ENCODE measurements at places on chromosomes 4 and X.

DNA sequence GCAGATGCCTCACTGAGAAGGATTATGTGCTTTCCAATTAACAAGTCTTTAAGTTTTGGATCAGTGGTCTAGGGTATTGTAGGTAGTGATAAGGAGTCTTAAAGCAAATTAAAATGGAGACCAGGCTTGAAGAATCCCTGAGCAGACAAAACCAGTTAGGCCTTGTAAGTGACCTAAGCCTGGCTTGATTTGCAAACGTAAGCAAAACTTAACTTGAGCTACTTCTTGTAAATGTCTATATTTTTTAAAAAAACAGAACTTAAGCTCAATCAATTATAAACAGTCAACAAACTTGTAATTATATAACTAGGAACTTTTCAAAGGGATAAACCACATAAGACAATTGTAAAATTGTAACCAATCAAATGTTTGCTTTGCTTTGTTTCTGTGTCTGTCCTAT is 72.7 kb upstream of the NALF2 start:
- no peak for DNase-seq

- DNase-seq, result no peak
Measured at GRCh38 chr4:40722576-40723161, 27.1 kb upstream of the NSUN7 start.

GRCh38 chr4:26952891-26953290 is 92.2 kb downstream of the STIM2 start:
- no peak for DNase-seq

DNA sequence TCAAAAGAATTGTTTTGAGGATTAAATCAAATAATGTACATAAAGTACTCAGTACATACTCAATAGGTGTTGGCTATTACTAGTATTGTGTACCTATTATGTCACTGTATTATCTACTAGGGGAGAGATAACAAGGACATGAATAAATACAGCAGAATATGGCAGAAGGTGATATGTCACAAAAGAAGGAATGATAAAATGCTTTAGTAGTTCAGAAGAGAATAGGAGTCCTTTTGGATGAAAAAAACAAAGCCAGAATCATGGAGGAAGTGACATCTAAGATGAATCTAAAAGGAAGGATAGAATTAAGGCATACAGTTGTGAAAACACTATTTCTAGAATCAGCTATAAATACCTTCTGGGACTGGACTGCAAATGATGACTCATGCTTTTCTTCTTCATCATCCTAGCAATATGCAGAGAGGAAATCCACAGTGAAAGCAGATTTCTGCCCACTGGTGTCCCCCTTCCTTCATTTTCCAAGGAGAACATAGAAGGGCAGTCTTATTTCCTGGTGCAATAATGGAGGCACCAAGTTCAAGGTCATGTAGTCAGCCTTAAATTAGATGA is 98.7 kb downstream of the GLUD2 start:
- no peak for DNase-seq

DNA sequence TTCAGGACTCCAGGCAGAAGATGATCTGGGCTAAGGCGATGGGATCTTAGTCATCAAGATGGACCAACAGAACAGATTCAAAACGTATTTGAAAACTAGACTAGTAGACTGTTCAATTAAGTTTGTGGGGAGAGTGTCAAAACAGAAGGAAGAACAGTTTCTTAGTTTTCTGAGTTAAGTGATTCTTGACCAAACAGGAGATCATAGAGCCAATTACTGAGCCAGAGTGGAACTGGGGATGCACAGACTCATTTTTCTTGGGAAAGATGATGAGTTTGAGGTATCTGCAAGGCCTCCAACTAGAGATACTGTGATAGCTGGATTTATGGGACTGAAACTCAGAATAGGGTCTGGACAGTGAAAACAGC is 119.5 kb downstream of the REELD1 start:
- no peak for DNase-seq

- DNase-seq, result no peak
Measured at GRCh38 chr4:182093431-182093831, 149.8 kb upstream of the TENM3 start.

- no peak for DNase-seq
Measured at GRCh38 chr4:39808231-39808749, 110.4 kb downstream of the UBE2K start.

DNA sequence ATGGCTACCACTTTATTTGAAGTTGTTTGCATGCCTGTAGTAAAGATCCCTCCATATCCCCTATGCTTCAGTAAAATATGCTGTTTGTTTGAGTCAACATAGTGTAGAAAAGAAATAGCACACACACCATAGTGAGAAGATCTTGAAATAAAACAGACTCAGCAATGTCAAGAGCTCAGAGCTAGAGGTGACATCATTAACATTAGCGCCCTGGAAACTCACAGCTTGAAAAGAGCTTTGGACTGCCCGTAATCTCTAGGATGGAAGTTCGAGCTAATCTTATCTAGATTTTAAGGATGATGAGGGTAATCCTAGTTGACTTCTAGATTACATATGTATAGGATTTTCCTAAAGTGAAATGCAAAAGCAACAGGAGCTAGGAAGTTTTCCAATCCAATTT is 275.6 kb downstream of the SMARCA1 start:
- no peak for DNase-seq

DNA sequence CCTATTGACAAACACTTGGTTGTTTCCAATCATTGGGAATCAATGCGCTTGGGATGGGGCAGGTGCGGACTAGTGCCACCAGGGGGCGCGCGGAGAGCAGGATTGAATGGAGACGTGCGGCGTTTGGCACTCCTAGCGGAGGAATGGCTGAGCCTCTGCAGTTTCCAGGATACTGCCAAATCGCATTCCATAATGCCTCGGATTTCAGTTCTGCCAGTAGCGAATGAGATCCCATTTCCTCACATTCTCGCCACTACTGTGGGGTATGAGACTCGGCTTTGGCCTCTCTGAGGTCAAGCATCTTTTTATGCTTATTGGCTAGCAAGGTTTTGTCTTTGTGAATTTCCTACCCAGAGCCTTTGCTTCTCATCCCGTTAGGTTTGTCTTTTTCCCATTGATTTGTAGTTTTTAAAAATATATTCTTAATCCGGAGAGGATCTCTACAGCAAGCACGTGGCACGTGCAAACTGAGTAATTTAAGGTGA is 28.7 kb downstream of the CLDN34 start:
- peak; percentile 69 for DNase-seq

DNA sequence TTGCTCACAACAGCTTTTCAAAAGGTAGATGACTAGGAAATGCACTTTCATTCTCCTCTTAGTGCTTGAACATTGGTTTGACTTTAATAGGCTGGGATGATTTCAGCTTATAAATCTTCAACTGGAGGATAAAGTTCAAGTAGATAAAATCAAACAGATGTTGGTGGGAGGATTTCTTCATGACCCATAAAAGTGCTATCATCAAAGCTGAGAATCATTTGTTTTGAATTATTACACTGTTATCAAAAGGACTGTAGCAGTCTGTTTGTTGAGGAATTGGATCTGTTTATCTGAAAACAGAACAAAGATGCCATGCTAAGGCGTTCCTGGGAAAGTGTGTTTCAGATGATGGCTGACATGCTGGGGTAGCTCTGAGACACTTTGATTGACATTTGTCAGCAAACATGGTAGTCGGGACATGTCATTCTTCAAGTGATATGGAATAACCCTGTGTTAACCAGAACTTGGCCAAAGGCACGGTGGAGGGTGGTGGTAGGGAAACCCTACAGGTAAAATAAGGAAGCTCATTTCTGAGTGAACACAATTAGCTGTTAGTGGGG is 304.0 kb upstream of the PITX2 start:
- DNase-seq, result no peak

DNA sequence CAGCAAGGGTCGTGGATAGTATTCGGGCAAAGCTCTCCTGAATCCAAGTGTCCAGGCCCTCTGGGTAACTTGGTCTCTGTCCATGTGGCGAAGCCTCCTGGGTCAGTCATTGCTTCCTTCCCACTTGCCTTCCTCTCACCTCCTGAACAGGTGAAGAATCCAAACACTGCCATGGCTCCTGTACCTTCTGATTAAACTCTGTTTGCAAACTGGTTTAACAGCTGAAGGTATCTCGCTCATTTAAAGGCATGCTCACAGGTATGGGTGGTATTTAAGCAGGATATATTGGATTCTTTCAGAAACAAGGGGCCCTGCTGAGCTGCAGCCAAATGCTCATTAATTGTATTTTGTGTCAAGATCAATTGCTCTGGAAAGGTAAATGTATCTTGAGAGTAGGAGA is 28.2 kb downstream of the FHDC1 start:
- DNase-seq, result no peak

- DNase-seq, result no peak
Measured at GRCh38 chr4:140109292-140109691, 44.7 kb downstream of the MAML3 start.

DNA sequence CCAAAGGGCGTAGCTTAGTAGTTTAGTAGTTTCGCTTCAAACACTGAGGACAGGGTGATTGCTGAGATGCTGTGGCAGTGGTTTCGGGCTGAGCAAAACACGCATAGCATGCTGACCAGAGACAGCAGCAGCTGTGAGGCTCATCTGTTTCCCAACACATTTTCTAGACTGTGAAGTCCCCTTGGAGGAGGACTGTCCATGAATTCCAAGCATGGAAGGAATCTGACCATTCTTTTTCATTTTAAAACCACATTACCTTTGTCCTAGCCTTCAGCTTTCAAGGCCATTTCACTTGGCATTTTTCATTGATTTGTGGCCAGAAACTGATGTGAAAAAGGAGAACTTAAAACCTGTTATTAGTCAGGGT is 240.9 kb downstream of the PALLD start:
- no peak for DNase-seq

DNA sequence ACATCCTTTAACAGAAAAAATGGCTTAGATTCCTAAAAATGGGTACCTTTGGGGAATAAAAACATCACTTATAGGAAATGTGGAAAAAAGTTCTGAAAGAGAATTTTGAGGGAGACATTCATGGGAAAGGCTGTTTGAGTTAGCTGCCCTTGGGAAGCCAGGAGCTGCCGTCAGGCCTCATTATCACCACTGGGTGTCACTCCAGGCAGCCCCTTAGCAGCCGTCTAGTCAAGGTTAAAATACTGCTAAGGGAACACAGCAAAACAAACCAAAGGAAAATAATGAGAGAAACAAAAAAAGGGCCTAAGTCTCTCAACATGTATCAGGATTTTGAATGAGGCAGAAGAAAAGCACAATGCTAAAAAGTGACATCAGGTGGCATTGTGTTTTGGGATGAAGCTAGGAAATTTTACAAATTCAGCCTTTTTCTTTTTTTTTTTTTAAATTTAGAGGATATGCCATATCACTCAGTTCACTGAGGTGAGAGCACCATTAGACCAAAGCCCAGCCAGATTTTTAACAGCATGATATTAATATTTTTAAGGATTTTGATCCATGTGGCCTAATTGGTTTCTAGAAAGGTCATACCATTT is 235.3 kb downstream of the GPAT3 start:
- DNase-seq, result no peak

- DNase-seq, result no peak
Measured at GRCh38 chrX:40402831-40403533, 177.8 kb upstream of the ATP6AP2 start.

DNA sequence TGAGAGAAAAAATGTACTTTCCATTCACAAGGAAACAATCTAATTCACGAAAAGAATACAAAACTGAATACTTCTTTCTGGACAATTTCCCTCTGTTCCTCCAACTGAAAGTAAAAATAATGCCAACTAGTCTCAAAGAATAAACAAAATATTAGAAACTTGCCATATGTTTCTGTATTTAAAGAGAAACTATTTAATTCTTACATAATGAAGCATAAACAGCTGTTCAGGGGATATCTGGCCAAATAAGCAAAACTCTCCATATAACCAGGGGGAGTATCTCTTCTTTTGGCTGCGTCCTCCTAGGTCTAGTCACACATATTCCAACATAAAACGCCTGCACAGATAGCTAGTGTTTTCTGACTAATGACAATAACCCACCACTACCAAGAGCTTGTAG is 805 bp downstream of the GATB start:
- DNase-seq, result no peak

DNA sequence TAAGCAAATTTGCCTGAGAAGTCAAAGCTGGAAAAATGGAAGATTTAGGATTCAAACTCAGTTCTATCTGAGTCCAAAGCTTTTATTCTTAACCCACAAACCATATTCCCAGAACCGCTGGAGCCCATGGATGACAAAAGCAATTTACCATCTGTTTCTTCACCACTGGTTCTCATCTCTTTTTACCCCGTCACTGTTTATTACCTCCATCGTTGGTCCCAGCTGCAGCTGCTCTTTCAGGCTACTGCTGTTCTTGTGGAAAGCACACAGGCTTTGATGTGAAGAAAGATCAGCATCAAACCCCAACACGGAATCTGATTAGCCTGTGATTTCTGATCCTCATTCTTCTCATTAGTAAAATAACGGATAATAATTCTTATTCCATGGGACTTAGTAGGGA is 9.5 kb downstream of the FBXO8 start:
- DNase-seq, result no peak

DNA sequence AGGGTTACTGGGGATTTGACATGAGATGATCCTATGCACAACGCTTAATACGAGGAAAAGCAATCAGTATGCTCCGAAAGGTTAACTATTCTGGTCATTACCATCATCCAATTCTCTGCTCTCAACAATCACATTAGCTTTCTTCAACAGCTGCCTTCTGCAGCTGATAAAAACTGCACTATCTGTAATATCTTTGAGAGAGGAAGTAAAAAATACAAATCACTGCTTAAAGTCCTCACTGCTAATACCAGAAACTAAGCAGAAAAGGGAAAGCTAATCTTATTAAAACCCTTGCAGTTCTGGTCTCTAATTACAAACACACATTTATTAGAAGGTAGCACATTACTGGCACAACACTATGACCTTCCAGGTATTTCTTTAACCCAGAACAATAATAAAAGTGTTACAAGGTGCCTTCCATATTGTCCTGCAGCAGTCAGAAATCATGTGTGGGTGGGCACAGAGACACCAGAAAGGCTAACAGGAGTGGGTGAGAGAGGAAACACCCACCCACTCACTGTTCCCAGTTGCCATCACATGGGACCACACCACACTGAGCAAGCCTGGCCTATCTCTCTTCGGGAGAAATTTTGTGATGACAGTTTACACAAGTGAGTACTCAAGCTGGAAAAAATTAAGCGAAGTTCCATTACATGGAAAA is 71.0 kb downstream of the RELL1 start:
- no peak for DNase-seq

GRCh38 chrX:50704360-50704759 is 109.6 kb downstream of the SHROOM4 start:
- no peak for DNase-seq

- DNase-seq, result no peak
Measured at GRCh38 chrX:153303276-153304262, 18.0 kb downstream of the PNMA6F start.

- no peak for DNase-seq
Measured at GRCh38 chr4:154124539-154125255, 335.8 kb upstream of the SFRP2 start.

GRCh38 chr4:43337707-43338106 is 445.2 kb downstream of the GRXCR1 start:
- DNase-seq, result no peak

- no peak for DNase-seq
Measured at GRCh38 chr4:168857546-168858314, 152.3 kb downstream of the CBR4 start.

DNA sequence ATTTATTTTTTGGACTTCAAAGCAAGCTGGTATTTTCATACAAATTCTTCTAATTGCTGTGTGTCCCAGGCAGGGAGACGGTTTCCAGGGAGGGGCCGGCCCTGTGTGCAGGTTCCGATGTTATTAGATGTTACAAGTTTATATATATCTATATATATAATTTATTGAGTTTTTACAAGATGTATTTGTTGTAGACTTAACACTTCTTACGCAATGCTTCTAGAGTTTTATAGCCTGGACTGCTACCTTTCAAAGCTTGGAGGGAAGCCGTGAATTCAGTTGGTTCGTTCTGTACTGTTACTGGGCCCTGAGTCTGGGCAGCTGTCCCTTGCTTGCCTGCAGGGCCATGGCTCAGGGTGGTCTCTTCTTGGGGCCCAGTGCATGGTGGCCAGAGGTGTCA is 15.3 kb downstream of the FGFR3 start:
- DNase-seq, result no peak

All from activated naive CD4-positive, alpha-beta T cell treated with anti-CD3 and anti-CD28 coated beads, Interleukin-2, amount 50 U/mL, for 16 hours (primary cell).